NCI-H1105 treated with DMSO at 0.1 percent for 48 hours (cell line): ENCODE measurements at places on chromosomes 2 and 18.

GRCh38 chr2:144032566-144032965 is 487.4 kb downstream of the ZEB2 start:
- no peak for DNase-seq

DNA sequence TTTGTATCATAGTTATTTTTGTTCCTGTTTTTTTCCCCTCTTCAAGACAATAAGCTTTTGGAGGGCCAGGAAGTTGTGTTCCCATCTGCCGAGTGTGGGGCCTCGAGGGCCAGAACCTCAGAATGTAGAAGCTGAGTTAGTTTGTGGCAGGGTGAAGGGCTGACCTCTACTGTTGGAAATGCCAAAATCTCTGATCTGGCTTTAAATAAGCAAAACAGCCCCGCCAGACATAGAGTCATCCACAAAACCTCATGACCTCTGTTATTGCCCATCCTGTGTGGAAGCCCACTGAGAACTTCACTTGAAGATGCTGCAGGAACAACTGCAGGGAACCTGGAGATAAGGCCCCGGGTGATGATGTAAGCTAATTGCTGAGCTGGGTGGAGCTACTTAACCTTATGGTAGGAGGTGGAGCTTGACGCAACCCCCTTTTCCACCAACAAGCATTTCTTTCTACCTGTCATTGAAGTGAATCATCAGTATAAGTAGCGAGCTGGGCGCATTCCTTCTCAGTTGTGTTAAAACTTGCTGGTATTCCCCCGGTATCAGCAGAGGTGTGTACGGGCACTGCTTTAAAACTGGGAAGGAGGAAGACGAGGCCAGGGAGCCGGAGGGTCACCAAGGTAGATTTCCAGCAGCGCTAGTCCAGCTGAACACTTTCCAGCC is 177.2 kb downstream of the NEDD4L start:
- DNase-seq, result no peak

DNA sequence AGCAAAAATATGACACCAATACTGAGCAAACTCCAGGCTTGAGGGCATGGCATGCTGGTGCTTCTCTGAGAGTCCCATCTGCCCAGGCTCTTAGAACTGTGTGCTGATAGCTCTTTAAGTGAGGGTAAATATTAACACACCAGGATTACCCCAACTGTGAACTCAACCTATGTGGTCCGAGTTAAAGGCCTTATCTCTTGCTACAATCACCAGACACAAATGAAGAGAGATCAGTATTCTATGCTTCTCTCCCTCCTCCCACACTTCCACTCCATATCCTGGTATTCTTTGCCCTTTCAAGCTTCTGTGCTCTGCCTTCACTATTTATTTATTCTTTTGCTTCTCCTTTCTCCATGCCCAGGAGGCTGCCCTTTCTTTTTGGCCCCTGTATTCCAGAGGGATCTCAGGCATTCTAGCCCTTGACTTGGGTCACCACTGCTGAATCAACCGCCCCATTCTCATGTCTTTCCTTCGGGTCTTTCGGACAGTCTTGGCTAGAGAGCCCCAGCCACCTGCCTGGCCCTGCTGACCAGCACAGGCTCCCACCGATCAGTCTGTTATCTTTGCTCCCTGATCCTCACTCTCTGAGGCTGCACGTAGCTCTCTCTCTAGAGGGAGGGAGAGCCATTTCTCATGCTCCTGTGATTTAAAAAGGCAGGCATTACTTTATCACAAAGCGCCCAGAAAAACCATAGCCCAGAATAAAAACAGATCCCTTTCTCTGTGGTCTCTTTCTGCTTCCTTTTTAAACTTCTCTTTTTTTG is 17.2 kb upstream of the HK2 start:
- no peak for DNase-seq

DNA sequence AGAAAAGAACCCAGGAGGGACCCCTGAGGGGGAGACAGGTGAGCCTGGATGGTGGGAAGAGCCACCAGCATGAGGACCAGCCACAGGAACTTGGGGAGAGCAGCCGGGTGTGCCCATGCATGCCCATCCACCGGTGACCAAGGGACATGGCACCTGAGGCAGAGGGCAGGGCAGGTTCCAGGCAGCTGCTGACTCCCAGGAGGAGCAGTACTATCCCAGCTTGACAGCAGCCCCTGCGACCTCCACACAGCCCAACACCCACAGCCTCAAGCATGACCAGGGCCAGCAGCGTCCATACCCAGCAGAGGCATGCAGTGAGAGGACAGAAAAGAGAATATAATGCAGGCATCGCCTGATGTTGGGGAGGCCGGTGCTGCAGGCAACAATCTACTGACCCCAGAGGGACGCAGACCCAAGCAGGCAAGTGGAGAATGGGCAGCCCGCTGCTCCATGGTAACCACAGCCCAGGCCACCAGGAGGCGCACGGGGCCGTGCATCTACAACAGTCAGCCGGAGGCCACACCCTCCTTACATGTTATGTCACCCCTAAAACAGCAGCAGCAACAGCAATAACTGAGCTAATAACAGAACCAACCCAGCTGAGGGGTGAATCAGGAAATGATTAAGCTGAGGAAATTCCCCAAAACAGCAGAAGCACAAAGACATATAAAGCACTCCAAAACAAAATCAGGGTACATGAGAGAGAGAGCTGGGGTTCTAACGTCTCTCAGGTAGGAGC is 44.1 kb downstream of the ANKMY1 start:
- DNase-seq, result no peak

DNA sequence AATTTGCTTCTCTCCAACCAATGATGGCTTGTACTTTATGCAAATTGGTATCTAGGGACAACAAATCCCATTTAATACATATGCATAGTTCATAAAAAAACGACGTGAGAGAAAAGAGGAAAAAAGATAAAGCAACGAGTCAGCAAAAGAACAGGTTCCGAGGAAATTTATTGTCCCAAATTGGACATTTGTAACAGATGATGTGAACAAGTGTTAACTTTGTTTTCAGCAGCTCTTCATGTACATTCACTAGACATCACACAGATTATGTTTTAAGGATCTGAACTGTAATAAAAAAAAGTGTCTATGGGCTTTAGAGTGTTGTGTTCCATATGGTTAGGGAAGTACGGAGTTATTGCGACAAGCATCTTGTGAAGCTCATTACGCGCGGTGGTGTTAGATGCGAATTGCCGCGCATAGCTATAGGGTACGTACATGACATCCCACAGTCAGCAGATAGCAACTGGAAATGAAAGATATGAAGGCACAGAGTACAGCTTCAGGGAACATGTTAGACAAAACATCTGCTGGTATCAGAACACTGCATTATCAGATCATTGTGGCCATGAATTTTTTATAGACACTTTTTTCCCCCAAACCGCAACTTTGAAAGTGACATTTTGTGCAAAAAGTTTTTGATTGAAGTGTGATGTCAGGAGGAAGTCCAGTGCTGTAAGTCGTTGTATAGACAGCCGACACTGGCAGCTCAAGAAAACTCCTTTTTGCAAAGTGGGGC is 1073.1 kb upstream of the FANCL start:
- no peak for DNase-seq
